Muscle of leg (tissue), 16 donors: ENCODE measurements at places on chromosomes 1 and 21. TPM values are rescaled to one million over a fixed set of nuclear protein-coding genes. Genes with fewer than 3 reads are reported as not detected.

ANKRD35 gene
- 2.2 TPM for total RNA-seq

CHI3L2 gene
- total RNA-seq, result 0.09 TPM

NGF gene
- total RNA-seq, result 3.2 TPM

COL16A1 gene
- 229 TPM for total RNA-seq

CMPK1 gene
- total RNA-seq, result 59.1 TPM

NR5A2 gene
- total RNA-seq, result 3.7 TPM

LEPR gene
- 15.5 TPM for total RNA-seq

TRIM67 gene
- 0.04 TPM for total RNA-seq

ZFYVE9 gene
- total RNA-seq, result 27.4 TPM

PLA2G2F gene
- total RNA-seq, result not detected

ADGRL4 gene
- 14.0 TPM for total RNA-seq

GRCh38 chr1:94012708-94013366, 103.6 kb upstream of the GCLM start:
- DNase-seq, result peak; percentile 63

DNA sequence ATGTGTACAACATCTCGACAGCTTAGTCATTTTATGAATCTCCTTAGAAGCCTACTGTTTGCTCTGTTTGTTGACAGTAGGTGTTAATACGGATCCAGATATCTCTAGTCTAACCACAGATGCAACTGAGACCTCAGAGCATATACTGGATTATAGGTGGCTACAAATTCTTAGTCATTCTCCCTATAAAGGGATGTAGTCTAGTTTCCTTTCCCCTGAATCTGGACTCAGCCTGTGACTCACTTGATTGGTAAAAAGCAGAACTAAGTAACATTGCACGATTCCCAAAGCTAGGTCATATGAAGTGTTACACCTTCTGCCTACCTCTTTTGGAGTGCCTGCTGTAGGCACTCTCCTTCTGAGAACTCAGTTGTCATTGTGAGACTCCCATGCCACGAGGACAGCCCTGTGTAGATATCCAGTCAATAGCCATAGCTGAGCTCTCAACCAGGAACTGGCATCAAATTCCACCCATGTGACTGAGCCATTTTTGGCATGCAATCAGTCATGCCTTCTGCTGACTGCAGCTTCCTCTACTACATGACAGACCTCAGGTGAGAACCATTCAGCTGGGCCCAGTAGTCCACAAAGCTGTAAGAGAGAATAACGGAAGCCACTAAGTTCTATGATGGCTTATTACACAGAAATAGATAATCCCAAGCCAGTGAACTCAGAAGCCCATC, 135.9 kb upstream of the CHRM3 start:
- DNase-seq, result no peak

DNA sequence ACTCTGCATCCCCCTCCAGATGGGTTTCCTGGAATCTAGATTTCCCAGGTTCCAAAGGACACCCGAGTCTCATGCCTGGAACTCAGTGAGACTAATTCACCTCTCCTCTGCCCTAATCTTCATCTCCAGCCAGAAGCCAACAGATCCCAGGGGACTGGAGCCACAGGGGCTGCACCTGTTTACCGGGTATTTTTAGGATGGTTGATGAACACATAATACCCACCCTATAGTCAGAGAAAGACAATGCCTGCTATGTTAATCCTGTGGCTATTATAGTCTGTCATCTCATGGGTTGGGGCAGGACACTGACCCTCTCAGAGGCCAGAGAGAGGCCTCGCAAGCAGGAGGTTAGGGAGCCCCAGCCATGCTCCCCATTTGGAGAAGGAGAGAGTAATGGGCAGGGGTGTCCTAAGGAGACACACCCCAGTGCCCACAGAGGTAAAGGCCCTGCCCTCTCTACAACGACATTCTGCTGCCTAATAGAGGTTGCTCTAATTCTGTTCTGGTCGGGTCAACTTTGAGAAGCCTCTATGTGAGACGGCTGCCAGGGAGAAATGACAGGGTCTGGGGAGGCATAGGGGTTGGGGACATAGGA, 1.0 kb upstream of the TNNI1 start:
- DNase-seq, result peak; percentile 57

- peak; percentile 65 for DNase-seq
Measured at GRCh38 chr1:209648931-209649776, 3.1 kb downstream of the LAMB3 start.

DNA sequence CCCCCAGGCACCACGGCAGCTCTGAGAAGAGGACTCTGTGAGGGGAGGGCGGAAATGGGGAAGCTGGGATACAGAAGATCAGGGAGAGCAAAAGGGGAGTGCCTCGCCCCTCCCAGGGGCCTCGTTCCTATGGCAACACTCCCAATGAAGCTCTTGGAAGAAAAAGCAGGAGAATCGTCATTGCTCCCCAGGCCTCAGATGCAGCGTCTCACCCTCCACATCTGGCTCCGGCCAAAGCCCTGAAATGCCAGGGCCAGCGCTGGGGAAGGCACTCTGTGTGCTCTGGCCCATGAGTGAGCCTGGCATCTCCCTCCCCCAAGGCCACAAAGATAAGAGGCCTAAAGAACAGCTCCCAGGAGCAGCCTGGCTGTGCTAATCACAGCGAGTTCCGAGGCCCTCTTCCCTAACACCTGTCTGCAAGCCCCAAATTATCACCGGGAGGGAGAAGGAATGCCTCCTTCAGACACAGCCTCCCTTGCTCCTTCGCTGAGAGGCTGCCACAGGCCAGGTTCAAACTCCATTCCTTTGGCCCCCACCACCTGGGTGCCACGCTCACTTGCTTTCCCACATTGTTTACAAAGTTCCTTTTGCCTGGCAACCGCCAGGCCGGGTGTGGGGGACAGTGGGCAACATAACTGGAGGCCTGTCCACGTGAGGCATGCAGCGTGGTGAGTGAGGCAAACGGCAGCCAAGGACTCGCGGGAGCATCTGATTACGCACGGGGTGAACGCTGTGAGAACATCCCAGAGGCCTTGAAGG, 27.8 kb downstream of the ECE1 start:
- peak; percentile 90 for DNase-seq

GRCh38 chr21:27425172-27425571, 458.3 kb upstream of the ADAMTS5 start:
- DNase-seq, result no peak

DNA sequence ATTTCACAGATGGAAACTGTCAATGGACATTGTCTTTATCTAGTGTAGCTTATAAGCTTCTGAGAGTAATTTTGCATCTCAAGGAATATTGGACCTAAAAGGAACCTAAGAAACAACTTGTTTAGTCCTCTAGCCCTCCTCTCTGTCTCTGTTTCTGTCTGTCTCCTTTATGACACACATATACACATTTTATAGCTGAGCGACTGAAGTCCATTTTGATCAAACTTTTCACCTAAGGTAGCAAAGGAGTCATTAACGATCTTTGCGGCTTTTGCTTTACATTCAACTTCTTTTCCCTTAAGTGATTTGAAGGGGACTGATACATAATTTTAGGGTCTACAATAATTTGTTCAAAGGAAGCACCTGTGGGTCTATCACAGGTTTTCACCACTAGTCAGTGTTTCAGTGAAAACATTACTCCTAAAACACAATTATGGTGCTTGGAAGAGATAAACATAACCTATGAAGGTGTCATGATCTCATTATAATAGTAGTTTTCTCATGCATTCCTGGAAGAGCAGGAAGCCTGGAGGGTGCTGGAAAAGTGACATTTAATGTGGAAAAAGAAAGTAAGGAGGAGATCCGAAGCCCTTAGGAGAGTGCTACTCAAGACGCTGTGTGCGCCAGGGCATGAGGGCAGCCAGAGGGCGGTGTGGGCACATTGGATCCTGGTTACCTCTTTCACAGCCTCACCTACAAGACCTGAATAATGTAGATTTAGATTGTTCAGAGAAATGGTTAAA, 248.6 kb downstream of the DNM3 start:
- no peak for DNase-seq

DNA sequence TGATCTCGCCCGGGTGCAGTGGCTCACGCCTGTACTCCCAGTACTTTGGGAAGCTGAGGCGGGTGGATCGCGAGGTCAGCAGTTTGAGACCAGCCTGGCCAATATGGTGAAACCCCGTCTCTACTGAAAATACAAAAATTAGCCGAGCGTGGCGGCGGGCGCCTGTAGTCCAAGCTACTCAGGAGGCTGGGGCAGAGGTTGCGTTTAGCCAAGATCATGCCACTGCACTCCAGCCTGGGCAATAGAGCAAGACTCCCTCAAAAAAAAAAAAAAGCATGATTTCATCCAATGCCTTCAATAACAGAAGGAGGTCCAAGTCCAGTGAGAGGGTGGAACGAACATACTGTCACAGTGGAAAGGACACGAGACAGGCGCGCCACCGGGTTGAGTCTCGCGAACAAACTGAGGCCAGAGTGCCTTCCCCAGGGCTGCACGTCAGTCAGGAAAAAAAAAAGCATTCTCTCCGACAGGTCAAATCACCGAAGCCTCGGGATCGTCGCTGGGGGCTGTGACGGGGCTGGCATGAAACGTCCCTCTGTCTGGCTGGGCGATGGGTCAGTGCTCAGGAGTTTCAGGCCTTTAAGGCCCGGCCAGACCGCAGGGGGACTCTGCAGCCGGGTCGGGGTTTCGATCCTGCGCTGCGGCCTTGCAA, 8.4 kb upstream of the CROCC start:
- DNase-seq, result no peak

DNA sequence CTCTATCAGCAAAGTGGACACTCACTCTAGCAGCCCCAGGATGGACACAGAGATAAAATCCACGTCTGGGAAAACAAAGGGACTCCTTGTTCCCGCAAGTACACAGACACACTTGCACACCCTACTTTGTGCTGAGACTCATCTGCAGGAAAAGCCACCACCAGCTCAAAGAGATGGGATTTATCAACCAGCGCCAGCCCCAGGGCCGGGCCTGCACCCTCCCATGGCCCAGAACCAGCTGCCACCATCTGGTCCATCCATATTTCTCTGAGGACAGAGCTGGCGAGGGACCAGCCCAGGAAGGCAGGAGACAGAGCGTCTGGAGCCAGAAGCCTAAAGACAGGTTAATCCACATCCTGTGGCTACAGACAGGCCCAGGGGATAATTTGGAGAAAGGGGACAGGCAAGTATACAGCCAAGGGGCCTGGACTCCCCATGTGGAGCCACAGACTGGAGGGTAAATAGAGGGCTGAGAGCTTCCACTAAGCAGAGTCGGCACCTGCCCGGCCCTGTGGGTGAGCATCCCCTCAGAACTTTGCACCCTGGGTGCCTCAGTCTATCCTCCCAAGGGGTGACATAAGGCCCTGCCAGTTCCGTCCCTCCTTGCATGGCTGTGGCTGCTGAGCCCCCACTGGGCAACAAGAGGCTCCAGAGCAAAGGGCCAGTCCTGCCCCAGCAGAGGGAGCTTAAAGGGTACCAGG, 233.9 kb downstream of the PTPRU start:
- DNase-seq, result no peak

GRCh38 chr1:167057241-167057688, 32.9 kb downstream of the GPA33 start:
- peak; percentile 49 for DNase-seq

GRCh38 chr1:205512059-205513045, 7.9 kb downstream of the CDK18 start:
- DNase-seq, result peak; percentile 47

DNA sequence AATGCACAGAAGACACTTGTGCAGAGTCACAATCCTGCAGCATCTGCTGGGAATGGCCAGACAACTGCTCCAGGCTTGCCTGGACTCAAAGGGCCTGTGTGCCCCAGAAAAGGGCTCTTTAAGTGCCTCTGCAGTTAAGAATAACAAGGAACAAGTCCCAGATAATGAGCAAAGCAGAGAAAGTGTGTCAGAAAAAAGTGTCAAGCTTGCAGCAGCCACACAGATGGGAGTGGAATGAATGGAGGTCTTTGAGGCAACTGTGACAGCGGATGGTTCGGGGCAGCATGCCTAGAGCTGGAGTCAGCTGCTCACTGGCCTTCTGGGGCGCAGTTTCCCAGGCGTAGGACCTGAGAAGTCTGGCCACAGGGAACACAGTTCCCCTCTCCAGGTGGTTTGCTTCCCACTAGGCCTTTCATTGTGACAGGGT, 5.1 kb downstream of the PARP1 start:
- peak; percentile 38 for DNase-seq

DNA sequence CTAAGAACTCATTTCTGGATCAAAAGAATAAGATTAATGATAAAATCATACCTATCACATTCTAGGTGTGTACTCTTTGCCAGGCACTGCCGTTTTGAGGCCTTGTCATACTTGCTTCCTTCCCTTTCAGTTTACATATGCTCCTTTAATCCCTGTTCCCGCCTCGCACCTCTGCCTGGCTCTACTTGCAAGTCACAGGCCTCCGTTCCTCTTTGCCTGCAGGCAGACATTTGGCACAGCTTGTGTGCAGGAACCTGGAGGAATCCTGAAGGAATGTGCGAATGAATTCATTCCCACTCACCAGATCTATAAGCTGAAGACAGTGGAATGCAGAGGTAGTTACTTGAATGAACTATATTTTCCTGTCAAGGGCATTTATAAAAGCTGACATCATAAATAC, 13.8 kb downstream of the WLS start:
- no peak for DNase-seq

- no peak for DNase-seq
Measured at GRCh38 chr1:179813626-179814545, 63.7 kb downstream of the TOR1AIP2 start.

DNA sequence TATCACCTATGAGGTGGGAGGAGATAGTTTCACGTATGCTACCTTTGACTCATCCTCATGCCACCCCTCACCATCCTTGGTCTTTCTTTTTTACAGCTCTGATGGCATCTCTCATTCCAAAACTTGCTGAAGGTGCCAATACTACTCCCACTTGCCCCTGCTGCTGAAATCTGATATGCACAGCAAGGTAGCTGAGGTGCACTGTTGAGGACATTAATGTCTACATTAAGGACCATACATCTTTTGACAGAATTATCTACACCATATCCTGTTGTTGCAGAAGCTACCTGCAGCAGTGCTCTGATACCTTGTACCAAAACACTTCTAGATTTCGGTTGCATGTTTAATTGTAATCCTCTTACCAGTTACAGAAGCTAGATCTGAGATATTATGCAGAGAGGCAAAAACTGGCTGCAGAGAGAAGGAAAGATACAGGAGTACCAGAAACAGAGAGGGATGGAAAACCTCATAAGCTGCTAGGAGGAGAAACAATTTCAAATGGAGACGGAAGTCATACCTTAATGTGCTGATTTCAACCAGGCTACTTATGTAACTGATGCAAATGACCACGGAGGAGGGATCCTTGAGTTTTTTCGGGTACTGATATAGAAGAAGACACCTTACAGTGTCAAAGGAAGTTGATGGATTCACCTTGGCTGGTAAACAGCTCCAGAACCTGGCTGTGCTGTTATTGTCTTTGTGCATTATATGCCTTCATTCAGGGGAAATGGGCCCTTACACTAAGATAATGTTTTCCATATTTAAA, 19.3 kb upstream of the PTPRC start:
- no peak for DNase-seq

GRCh38 chr1:167104256-167104633, 10.4 kb downstream of the STYXL2 start:
- peak; percentile 21 for DNase-seq
